Right renal pelvis (tissue), 4 donors: ENCODE measurements at places on chromosomes 6 and 20. TPM values are rescaled to one million over a fixed set of nuclear protein-coding genes. Genes with fewer than 3 reads are reported as not detected.

DNA sequence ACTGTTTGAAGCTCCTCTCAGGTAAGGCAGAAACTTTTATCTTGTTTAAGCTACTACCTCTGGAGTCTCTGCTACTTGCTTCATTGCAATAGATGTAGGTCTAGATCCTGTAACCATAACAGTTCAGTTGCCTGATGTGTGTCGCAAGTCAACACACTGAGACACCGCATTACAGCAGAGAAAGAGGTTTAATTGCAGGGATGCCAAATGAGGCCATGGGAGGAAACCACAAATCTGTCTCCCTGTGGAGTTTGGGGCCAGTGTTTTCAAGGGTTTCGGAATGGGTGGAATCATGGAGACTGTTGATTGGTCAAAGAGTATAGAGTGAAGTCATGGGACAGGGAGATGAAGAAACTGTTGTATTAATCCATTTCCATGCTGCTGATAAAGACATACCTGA is 57.1 kb upstream of the RBM24 start:
- DNase-seq: no peak

GRCh38 chr20:52899041-52899608 is 73.0 kb upstream of the TSHZ2 start:
- DNase-seq: no peak

DNA sequence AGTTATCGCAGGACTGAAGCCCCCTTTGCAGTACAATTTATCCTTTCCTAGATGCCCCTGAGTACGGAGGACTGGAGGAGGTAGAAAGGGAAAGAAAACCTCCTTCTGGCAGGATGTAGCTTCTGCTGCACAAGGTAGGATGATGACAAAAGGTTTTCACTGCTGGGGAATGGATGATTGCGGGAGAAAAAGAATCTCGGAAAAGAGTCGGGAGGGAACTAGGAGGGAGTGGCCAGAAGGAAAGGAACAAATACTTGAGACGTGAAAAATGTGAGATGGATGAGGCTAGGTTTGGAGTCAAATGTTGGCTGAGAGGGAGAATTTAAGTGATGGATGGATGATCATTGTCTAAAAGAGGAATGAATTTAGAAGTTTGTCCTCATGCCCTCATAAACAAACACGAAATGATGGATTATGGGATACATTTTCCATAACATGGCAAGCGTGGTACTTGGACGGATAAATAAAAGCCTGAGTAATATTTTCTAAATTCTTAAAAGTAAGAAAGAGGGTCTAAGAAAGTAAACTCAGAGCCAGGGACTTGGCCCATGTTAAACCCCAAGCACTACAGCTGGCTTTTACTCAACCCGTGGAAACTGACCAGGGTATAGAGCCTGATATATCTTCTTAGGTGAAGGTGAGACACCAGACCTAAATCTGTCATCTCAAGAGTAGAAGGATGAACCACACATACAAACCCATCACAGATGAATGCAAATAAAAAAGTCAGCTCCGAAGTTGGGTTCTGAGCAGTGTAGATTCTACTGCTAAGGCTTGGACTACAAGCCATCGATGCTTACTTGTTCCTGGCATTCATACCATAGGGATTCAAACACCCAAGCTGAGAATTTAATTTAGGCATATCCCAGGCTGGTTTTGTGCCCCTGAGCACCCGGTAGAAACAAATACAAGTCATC is 72.4 kb downstream of the HFE start:
- no peak for DNase-seq

GRCh38 chr20:11520596-11520995 is 397.1 kb upstream of the BTBD3 start:
- DNase-seq: no peak

DNA sequence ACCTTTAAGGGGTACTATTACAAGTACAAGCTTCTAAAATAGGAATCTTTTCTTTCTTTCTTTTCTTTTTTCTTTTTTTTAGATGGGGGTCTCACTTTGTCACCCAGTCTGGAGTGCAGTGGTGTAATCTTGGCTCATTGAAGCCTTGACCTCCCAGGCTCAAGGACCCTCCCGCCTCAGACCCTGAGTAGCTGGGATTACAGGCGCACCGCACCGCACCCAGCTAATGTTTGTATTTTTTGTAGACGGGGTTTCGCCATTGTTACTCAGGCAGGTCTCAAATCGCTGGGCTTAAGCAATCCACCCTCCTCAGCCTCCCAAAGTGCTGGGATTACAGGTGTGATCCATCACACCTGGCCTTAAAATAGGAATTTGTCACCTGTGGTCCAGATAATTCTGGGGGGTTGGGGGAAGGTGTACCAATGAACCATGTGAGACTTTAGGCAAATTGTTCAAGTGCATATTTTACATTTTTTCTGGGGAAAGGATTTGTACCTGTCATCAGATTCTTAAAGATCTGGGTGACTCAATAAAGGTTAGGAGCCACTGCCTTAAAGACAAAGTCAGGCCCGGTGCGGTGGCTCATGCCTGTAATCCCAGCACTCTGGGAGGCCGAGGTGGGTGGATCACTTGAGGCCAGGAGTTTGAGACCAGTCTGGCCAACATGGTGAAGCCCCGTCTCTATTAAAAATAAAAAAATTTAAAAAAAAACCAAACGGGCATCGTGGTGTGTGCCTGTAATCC is 19.7 kb upstream of the SYNJ2 start:
- no peak for DNase-seq

GRCh38 chr6:157228426-157229131 is 94.7 kb downstream of the TMEM242 start:
- no peak for DNase-seq

DNA sequence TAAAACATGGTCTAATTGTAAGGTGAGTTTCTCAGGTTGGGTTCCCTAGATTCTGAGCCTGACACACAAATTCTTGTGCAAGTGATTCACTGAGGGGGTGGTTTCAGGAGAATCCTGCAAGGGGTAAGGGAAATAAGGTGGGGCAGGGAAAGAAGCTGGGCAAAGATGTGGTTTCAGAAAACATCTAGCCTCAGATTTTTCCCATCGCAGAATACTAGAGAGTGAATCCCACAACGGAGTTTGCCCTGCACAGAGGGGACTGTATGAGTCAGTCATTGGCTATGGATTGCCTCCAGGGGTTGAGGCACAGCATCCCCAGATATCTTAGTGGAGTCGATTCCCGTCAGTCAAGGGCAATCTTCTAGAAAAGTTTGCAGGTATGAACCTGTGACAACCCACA is 65.2 kb downstream of the PRL start:
- no peak for DNase-seq

DNA sequence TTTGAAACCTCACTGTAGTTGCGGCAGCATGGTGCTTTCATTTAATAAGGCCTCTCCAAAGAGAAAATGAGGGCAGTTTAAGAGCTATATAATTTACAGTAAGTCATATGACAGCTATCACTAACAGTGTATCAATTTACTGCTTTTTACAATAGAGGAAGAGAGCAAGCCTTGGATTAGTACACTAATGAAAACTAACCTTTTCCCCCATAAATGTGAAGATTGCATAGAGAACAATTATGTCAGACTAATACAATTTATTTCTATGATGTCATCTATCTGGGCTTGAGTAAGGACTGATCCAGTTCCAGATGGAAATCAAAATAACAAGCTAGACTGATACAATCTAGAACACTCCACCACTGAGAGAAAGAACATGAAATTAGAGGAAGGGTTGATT is 78.1 kb upstream of the FAM83B start:
- no peak for DNase-seq

DNA sequence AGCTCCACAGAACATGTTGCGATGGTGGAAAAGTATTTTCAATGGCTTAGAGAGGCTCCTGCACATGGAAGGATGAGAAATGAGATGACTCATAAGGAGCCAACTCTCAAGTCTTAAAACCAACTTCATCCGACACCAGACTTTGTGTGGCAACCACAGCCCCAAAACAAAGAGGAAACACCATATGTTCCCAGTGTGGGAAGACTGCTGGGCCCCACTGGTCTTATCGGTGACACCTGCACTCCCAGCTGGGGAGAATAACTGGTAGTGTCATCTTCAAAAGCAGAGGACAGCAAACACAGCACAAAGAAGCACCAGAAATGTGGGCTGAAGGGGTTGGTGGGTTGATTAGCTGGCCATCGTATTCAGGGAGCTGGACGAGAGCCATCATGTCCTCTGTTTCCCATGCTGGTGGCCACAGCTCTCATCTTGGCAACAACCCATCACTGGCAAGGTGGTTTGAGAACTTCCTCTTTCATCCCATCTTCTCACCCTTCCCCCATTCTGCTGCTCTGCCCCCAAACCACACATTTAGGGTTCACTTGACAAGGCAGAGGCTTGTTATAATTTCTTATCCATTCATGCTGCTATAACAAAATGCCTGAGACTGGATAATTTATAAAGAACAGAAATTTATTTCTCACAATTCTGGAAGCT is 46.0 kb upstream of the TASP1 start:
- DNase-seq: no peak

DNA sequence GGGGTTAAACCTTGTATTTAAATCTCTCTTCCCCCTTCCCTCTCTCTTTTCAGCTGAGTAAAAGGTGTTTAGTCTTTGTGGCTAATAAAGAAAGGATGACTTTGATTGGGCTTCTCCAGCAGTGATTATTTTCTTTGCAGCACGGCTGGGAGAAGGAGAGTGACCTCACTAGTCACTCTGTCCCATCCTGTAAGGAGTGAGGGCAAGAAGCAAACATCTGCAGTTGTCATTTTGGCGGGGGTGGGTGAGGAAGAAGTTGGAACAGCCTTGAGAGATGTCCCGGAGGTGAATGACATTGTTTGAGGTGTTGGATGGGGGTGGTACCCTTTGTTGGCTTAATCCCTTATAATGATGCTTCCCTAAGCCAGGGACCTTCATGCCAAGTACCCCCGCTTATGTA is 223.6 kb downstream of the EYA2 start:
- DNase-seq: no peak

- DNase-seq: no peak
Observed at GRCh38 chr20:40502576-40502975, 186.5 kb downstream of the MAFB start.

DNA sequence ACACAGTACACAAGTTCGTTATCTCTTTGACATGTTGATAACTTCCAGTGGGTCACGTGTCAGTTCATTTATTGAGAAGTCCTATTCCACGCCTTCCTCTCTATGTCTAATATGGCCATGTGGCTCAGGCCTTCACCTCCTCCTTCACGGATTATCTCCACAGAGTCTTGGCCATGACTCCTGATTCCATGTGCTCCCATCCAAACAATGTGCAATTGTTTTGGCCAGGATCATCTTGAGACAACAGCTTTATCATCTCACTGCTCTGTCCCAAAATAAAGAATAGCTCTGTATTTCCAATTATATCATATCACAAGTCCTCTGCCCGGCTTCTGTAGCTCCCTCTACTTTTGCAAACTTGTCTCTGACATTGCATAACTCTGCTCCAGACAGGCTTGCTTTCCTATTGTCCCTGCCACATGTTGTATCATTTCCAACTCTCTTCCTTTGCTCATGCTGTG is 11.1 kb upstream of the TXNDC5 start:
- no peak for DNase-seq

- DNase-seq: no peak
Observed at GRCh38 chr6:90202156-90202555, 94.5 kb downstream of the BACH2 start.

- no peak for DNase-seq
Observed at GRCh38 chr6:149445573-149445972, 39.2 kb downstream of the ZC3H12D start.

- no peak for DNase-seq
Observed at GRCh38 chr6:3379482-3380060, 77.3 kb downstream of the SLC22A23 start.

DNA sequence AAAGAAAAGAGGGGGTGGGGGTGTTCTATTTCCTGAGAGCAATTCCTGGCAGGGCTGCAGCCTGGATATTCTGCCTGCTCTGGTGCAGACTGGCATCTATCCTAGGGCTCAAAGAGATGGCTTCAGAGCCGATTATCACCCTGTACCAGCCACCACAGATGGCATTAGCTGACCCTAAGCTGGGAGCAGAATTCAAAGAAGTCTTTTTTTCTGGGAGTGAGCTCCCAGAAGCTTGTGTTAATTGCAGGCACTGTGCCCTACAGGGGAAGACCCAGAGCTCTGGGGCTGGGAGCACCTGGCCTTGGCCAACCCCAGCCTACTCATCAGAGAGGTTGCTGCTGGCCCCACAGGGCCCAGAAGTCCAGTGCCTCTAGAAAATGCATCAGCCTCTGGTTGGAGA is 85.9 kb downstream of the PXDC1 start:
- DNase-seq: no peak

- no peak for DNase-seq
Observed at GRCh38 chr6:44264154-44265006, 971 bp downstream of the NFKBIE start.

GRCh38 chr6:158765499-158766068 is 53.6 kb downstream of the EZR start:
- DNase-seq: no peak

GPX5 gene
- polyA plus RNA-seq: not detected

SEL1L2 gene
- not detected for polyA plus RNA-seq

CCN5 gene
- polyA plus RNA-seq: not detected

HDGFL1 gene
- not detected for polyA plus RNA-seq

BCL2L1 gene
- polyA plus RNA-seq: 86.4 TPM

HLA-DQA1 gene
- polyA plus RNA-seq: 6.7 TPM

KIF25 gene
- 0.90 TPM for polyA plus RNA-seq

GUCA1A gene
- 0.29 TPM for polyA plus RNA-seq

TBX18 gene
- 10.3 TPM for polyA plus RNA-seq
